CD4-positive, alpha-beta T cell treated with Interleukin-12 subunit alpha and Interleukin-12 subunit beta, for 1 hour (primary cell): ENCODE measurements at places on chromosomes 1 and 21.

DNA sequence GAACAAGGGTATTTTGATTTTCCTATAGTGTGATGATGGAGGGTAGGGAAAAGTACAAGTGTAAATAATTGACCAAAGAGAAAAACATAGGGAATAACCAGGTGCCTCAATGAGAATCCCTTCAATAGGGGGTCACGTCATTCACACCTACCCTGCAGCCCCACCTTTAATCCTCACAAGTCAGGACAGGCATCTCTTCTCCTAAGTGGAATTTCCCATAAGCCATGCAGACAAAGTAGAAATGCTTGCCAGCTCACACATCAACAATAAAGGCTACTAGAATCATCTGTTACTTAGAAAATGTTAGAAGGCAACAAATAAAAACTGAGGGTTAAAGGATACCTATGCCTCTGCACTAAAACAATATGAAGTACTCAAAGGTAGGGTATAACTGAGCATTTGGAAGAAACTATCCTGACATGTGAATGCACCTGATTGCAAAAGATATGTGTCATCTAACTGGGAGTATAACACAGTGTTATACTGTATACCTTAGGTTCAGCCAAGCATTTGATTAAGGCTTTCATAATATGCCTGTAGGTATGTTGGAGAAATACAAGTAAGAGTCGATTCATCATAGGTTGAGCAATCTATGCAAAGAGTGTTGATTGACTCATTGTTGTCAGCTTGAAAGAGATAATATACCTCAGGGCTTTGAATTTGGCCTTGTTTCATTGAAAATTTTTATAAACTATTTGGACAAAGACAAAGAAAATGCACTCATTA, 32.4 kb upstream of the ATP1A1 start:
- no peak for DNase-seq

- no peak for DNase-seq
Measured at GRCh38 chr1:36436821-36437220, 13.4 kb downstream of the OSCP1 start.

- no peak for DNase-seq
Measured at GRCh38 chr1:242212401-242212800, 213.5 kb upstream of the MAP1LC3C start.

DNA sequence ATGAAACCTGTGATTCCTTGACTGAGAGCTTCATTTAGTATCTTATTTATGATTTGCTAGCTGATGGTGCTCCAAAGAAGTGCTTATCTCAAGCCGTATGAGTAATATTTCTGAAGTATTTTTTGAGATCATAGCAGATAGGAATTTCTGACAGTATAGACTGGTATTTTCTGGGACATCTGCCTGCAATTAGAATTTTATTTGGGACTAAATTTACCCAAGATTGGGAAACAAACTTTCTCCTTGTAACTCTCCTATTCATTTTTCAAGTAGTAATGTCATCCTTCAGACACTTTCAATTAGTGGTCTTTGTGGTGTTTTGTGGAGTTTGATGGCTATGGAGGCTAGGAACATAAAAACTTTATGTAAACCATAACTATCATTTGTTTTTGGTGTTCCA, 597.2 kb upstream of the ZP4 start:
- no peak for DNase-seq

DNA sequence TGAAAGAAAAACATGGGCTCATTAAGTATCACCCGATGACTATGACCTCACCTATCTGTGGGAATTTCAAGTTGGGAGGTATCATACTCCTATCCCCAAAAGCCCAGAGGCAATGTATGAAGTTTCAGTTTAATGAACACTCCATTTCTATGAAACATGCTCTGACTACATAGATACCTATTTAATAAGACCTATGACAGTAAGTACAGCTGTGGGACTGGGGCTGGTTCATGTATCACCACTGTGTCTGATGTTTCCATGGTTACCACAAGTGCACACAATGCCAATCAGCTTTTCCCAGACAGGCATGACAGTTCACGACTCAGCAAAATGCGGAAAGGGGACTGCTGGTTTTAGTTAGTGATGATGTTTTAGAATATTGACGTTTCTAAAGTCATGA, 167.7 kb downstream of the SIPA1L2 start:
- DNase-seq, result no peak

DNA sequence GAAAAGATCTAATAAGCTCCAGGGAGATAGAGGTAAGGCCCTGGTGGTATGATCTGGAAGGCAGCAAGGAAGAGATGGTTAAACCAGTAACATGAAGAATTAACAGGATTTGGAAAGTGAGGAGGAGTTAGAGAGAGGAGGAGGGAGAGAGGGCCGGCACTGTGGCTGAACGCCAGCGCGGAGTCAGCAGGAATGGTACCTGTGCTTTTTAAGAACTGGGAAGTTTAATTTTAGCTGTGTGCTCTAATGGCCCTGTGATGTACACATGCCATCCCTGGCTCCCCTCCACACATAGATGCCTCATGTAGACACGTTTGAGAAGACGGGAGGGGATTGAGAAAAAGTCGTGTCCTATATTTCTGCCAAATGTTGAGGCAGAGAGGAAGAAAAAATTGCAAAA, 13.8 kb upstream of the AVPR1B start:
- no peak for DNase-seq

DNA sequence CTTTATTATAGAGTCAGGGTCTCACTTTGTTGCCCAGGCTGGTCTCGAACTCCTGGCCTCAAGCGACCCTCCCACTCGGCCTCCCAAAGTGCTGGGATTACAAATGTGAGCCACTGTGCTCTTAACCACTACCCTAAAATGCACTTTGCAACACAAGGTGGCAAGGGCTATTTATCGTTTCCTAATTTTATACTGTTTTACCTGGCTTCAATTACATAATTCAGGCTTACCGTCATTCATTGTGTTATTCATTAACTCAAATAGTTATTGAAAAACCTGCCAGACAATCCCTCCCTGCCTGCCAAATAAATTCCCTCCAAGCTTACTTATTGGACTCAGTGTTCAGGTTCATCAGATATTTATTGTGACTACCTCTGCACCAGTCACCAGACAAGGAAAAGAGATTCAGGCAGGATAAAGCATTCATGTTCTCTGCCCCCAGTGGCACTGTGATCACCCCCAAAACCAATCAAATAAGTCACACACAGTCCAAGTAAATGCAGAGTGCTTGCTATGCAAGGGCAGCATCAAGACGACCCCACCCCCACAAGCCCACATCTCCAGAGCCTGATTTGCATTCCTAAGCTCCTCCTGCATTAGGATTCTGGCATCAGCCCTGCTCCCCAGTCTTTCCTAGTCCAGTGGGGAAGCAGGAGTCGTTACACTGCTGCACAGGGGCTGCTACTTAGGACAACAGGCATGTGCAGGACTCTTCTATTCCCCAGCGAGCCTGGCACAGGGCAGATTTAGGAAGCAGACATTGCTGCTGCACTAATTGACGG, 8.1 kb downstream of the PAQR7 start:
- DNase-seq, result no peak

- DNase-seq, result peak; percentile 51
Measured at GRCh38 chr1:66357478-66358197, 176.3 kb upstream of the SGIP1 start.

GRCh38 chr1:82567348-82567747, 766.6 kb downstream of the ADGRL2 start:
- DNase-seq, result no peak

DNA sequence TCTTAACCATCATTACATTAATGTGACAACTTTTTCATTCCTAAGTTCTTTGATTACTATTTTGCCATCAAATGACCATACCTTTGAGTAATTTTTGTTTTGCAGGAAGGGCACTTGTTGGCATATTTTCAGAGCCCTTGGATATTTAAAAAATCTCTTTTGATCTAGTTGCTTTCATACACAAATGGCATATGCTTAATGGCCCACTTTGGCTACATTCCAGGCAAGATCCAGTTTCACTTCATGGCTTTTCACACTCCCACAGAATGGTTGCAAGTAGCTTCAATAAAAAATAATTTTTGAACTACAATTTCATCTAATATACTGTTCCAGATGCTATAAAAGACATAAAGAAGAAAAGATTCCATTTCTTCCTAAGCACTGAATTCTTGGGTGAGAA, 18.1 kb downstream of the ADAM30 start:
- no peak for DNase-seq

DNA sequence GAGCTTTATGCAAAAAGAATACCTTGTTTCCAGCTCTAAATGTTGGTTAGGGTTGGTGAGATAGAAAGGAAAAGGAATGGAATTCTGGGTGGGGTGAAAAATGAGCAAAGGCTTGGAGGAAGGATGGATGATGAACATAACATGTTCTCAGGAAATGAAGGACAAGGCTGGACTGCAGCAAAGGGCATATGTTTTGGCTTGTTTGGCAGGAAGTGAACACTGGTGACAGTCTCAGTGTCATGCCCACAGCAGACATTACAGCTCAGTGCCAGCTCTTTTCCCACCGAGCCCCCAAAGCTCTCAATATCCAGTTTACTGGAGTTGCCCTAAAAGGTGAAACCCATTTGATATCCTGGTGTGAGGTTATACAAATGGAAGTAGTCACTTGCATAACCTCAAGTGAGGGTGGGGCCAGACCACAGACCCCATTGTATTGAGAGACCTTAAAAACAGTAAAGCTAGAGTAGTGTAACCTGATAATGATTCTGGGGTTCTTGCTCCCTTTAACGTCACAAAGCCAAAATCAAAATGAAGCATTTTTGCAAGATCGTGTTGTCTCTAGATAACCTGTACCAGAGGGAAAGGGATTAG, 270.6 kb downstream of the NFIA start:
- DNase-seq, result no peak

DNA sequence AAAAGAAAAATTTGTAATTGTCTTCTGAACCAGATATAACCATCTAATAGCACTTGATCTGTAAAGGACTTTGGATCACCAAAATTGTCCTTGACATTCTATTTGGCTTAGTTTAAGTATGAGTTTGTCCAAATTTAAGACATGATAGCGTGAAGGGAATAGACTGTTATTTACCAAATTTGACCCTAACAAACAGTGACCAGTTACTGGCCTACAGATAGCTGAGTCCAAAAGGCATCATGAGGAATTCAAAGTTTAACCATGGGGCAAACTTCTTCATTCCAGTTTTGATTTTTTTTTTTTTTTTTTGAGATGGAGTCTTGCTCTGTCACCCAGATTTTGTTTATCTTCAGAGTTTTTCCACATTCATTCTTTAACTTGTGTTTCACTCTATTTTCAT, 38.5 kb downstream of the CLIC4 start:
- no peak for DNase-seq

GRCh38 chr1:242187816-242188215, 188.9 kb upstream of the MAP1LC3C start:
- DNase-seq, result no peak

DNA sequence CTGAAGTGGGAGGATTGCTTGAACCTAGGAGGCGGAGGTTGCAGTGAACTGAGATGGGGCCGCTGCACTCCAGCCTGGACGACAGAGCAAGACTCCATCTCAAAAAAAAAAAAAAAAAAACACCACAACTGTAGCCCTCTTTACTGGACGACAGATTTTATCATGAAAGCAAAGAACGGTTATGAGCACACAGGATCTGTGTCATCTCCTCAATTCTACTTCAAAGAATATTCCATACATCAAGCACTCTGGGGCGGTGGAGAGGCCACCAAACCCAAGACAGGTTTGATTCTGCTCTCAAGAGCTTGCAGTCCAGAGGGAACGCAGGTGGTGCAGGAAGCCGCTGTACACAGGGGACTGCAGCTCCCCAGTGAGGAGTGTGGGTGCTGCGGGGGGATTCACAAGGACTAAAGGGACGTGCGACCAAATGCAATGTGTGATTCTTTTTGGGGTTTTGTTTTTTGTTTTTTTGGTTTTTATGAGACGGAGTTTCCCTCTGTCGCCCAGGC, 110.1 kb downstream of the SPSB1 start:
- no peak for DNase-seq

DNA sequence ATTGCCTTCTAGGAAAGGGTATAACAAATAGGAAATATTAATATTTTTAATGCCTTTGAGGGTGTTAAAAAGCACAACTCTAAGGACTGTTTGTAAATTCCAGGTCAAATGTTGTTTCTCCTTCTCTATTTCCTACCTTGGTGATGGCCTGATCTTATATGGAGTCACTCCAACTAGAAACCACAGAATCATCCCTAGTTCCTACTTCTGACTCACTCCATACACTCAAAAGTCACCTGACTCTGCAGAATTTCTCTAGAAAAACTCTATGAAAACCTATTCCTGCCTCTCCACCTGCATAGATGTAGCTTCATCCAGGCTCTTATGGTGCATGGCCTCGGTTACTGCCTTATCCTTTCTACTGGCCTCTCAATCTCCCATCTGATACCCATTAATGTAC, 14.5 kb downstream of the RGS4 start:
- no peak for DNase-seq

DNA sequence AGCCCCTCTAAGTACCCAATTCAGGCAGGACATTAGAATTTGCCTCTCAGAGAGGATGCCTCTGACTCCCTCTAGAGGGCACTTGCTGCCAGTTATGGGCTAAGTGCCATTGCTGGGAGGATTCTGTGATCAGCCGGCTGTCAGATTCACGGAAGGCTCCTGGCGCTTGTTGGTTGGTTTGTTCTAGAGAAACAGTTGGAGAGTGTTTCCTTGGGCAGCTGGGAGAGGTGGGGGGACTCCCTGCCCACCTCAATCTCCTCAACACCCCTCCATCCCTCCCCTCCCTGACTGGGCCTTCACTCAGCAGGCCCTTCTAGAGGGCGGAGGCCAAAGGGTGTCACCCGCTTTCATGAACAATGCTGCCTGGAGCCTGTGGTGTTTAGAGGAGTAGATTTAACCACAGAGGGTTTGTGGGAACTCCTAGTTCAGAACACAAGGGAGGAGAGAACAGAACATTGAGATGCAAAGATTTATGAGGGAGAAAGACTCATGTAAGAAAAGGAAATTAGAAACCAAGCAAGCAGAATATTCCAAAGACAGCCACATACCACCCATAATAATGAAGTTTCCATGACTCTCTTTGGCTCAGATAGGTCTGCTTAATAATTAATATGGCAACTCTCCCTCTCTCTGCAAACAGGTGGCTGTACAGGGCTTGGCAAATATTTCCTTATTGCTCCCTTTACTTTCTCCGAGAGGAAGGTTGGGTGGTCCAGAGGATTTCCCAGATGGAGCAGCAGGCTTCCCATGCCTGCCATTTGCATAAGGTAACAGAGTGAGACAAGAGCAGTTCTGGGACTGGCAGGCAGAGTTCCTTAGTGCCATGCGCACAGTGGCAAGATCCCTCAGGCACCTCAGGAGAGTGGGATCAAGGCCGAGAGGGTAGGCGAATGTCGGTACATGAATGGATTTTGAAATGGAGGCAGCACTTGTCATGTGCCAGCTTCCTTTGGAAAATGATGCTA, 30.0 kb upstream of the ACP6 start:
- peak; percentile 66 for DNase-seq

GRCh38 chr1:209412036-209412435, 171.5 kb upstream of the CAMK1G start:
- no peak for DNase-seq
